Placental pericyte (primary cell): ENCODE measurements at places on chromosomes 7 and 10. TPM values are rescaled to one million over a fixed set of nuclear protein-coding genes. Genes with fewer than 3 reads are reported as not detected.

LIPK gene
- total RNA-seq: 0.29 TPM in 1 of 2 replicates, not detected in the other

VWDE gene
- 0.14 TPM in 1 of 2 replicates, not detected in the other for total RNA-seq

GJD4 gene
- total RNA-seq: not detected in 2 replicates

ERVW-1 gene
- not detected in 2 replicates for total RNA-seq

NRF1 gene
- 9.6 and 16.3 TPM in 2 replicates for total RNA-seq

BEND7 gene
- 1.0 and 10.5 TPM in 2 replicates for total RNA-seq

AKR1C3 gene
- 0.86 and 4.4 TPM in 2 replicates for total RNA-seq

CNTNAP2 gene
- not detected in 2 replicates for total RNA-seq

TET1 gene
- total RNA-seq: 7.3 and 8.1 TPM in 2 replicates

ARF5 gene
- 80.1 and 102 TPM in 2 replicates for total RNA-seq

PNLIPRP3 gene
- total RNA-seq: not detected in 2 replicates

TWIST1 gene
- total RNA-seq: 34.4 and 35.5 TPM in 2 replicates

STEAP1B gene
- 2.2 and 8.4 TPM in 2 replicates for total RNA-seq

POM121C gene
- total RNA-seq: 13.3 and 16.6 TPM in 2 replicates

TCF7L2 gene
- 8.6 and 13.8 TPM in 2 replicates for total RNA-seq

PIK3CG gene
- total RNA-seq: 0.66 and 1.9 TPM in 2 replicates

LGI1 gene
- not detected in 2 replicates for total RNA-seq

SORCS3 gene
- not detected in 2 replicates for total RNA-seq

LRIT1 gene
- total RNA-seq: not detected in 2 replicates

DEPP1 gene
- 3.6 and 14.4 TPM in 2 replicates for total RNA-seq

NODAL gene
- not detected in 2 replicates for total RNA-seq

SFRP4 gene
- total RNA-seq: 0.14 TPM in 1 of 2 replicates, not detected in the other

TDRD1 gene
- total RNA-seq: 0.44 TPM in 1 of 2 replicates, not detected in the other

ABCA13 gene
- total RNA-seq: under 0.01 and 1.3 TPM in 2 replicates

SERPINE1 gene
- 1,212 and 2,489 TPM in 2 replicates for total RNA-seq

GIMAP1 gene
- not detected in 2 replicates for total RNA-seq

ARHGEF35 gene
- 0.66 and 1.1 TPM in 2 replicates for total RNA-seq

TMEM213 gene
- total RNA-seq: not detected in 2 replicates
